ENCODE measurements at places on chromosomes 4 and X.

DNA sequence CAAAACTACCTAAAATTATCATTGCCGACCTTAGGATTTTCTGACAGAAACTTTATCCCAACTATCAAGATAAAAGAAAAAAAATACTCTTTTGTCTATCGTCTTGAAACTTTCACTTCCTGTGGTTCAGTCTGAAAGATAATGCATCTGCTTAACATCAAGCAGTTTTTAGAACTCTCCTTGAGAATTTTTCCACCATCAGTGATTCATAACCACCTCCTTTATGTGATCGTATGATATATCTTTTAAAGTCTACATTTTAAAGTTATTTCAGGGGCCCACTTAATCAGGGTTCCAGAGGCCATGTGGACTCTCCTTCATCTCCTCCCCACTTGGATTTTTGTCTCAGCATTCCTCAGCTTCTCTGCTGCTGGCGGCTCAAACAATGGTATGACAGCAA is 272.8 kb upstream of the TENM3 start:
- no peak for DNase-seq

GRCh38 chr4:87961993-87962392 is 13.5 kb upstream of the SPP1 start:
- DNase-seq = no peak

GRCh38 chr4:2281575-2282343 is 19.9 kb upstream of the MXD4 start:
- DNase-seq = no peak

GRCh38 chr4:41323179-41323578 is 66.5 kb downstream of the UCHL1 start:
- no peak for DNase-seq

GRCh38 chr4:157222771-157223160 is 2.2 kb downstream of the GRIA2 start:
- no peak for DNase-seq

DNA sequence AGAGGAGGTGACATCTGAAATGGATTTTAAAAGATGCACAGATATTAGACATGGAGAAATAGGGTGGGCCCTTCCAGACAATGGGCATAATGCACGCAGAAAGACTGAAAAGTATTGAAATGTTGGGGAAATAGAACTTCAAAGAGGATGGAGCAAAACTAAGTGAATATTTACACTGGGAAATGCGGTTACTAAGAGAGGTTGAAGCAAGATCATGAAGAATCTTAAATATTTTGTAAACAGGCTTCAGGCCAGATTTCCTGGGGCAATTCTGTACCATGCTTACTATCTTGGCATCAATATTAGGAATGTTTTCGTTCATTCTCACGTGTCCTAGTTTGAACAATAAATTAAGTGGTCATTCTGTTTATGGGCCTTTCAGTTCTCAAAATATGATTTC is 216.3 kb downstream of the ADAMTS3 start:
- no peak for DNase-seq

GRCh38 chr4:68748181-68748991 is 67.4 kb upstream of the UGT2B10 start:
- DNase-seq = no peak
